Dermis microvascular lymphatic vessel endothelial cell (primary cell): ENCODE measurements at places on chromosomes 3 and 15.

DNA sequence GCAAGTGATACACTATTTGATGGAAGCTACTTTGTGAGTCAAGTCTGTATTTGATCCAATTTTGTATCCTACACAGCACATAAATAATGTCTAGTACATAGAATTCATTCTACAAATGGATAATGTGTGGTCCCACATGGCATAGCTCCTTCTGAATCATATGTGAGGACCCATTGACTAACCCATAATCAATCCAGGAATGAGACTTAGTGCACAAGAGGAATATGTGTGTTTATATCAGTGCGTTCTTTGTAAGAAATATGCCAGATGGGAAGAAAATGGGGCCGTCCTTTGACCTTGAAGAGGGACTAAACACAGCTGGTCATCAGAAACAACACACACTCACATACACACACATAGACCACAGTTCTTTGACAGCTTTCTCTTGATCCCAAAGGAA, 282.7 kb upstream of the SEMA6D start:
- no peak for DNase-seq

DNA sequence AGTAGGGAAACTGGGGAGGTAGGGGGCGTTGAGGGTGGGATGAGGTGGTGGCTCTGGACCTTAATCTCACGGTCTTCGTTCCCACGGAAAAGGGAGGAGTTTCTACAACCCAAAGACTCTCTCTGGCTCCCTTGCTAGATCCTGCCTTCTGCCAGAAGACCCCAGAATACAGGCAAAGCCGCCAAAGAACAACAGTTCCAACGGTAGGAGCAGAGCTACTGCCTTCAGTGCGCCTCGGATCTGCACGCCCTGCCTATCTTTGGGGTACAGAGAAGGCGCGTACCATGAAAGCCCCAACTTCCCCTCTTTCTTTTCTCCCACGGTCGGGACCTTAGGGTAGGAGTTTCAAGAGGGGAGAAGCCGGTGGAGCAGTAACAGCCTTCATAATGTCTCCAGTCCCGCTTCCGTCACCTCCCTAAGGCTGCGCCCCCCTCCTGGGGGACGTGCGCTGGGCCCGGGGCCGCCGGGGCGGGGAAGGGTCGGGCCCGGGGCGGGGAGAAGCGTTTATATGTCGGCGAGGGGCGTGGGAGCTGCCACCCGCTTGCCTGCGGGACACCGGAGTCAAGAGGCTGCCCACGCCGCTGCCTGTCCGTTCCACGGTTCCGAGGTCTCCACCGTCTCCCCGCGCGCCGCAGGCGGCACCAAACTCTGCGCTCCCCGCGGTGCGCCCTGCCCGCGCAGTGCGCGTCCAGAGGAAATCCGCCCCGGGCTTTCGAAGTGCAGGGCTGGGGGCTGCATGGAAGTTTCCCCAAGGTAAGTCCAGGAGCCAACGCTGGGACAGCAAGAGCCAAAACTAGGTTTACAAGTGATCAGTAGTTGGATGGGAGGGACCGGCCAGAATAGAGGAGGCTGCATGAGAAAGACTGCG, at the start of gene COL6A6:
Gene COL6A6, plus strand, starts transcription at position 533 of the 868 bp plus-strand sequence. CDS start 43,188 bp downstream, outside the sequence.
- DNase-seq, result no peak

DNA sequence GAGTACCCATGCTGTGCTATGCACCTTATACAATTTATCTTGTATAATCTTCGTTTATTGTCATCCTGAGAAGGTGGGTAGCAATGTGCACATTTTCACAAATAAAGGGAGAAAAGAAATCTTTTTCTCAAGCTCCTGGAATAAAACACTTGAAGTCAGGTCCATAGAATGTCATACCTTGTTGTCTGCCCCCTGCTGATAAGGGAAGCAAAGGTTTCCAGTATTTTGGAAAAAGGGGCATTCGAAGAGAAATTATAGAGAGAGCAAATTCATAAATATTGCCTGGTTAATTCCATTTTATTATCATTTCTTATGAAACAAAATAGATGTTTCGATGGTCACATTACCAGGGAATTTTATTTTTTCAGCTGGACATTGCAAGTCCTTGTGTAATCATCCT, 277.8 kb downstream of the RAP2B start:
- DNase-seq, result peak; percentile 12

DNA sequence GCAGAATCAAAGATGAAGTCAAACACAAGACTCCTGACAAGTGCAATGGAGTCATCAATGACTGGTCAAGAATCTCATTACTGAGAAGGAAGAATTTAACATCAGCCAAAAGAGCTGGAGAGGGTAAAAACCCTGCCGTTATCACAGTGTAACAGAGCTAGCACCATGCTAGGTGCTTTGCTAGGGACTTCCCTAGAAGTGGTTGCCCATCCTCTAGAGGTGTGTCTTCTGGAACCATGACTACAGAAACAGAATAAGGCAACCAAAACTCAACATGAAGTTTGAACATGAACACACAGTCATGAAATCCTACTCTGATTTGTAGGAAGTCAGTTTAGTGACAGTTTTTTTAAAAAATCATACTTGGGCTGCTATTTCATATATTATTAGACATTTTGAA, 9.5 kb downstream of the ACAD11 start:
- DNase-seq, result no peak

- DNase-seq, result no peak
Observed at GRCh38 chr3:61742006-61742405, 180.6 kb downstream of the PTPRG start.

- no peak for DNase-seq
Observed at GRCh38 chr15:41489641-41490040, 4.0 kb upstream of the ITPKA start.

- no peak for DNase-seq
Observed at GRCh38 chr3:77321646-77322045, 281.7 kb downstream of the ROBO2 start.

DNA sequence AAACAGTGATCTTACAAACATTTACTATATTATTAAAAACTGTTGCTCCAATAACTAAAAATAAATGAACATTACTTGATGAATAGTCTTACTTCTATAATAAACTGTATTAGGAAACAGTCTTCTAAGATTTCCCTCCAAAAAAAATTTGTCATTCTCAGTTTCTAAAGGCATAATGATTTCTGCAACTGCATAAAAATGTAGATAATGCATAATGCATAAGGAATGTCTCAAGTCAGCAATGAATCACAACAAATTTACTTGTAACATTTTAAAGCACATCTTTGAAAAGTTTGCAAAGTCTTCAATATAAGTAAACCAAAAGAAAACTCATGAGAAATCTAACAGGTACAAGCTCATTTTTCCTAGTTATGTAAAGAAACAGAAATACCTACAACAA, 113.5 kb downstream of the VPS13C start:
- DNase-seq, result no peak

DNA sequence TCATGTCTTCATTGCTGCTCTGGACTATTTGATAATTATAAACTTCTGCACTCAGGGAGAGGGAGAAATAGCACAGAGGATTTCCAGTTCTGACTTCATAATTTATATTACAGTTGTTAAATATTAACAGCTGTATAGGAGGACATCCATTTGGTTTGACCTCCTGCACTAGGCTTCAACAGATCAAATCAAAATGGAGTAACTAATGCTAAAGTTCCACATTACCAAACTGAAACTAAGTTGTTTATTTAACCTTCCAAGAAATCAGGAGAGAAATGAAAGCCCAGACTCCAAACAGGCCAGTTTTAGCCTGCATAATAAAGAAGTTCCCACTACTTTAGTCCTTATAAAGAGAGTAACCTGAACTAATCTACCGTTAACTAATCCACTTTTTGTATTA, 4.6 kb downstream of the PLSCR2 start:
- no peak for DNase-seq

- no peak for DNase-seq
Observed at GRCh38 chr3:162143180-162143579, 646.6 kb downstream of the OTOL1 start.

GRCh38 chr3:156840826-156841689, 14.9 kb downstream of the LEKR1 start:
- DNase-seq, result no peak

DNA sequence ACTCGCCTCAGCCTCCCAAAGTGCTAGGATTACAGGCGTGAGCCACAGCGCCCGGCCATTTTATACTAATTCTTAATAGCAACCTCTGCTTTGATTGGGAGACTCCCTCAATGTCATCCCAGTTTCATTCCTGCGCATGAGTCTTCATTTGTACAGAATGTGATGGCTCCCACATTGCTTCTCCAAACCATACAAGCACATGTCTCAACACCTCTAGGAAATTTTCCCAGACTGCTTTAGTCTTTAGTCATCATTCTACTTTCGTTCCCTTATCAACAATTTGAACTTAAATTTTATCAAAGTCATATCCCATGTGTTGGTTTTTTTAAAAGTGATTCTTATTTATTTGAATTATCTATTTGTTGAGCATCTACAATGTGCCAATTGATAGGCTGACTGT, 58.1 kb downstream of the SNX4 start:
- no peak for DNase-seq

GRCh38 chr15:87752250-87752951, 504.1 kb downstream of the NTRK3 start:
- no peak for DNase-seq

GRCh38 chr3:1207904-1208303, 115.1 kb downstream of the CNTN6 start:
- no peak for DNase-seq

DNA sequence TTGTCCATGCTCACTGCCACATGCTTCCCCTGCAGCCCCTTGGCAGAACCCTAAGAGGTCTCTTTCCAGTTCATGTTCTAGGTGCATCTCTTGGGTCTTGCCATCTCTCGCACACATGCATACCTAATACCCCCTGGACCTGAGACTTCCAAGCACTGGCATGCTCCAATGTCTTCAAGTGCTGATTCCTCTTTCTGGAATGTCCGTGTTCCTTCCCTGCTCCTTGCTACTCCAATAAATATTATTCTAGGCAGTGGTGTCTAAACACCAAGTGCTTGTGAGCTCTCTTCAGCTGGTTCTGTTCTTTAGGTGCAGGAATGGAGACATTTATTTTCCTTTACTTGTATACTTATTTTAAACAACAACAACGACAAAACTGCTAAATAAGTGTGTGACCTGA, 370.1 kb downstream of the LPP start:
- DNase-seq, result no peak
